ENCODE measurements at places on chromosomes 4 and X.

GRCh38 chr4:20043991-20044390 is 207.7 kb upstream of the SLIT2 start:
- DNase-seq, result no peak

GRCh38 chr4:16862697-16863096 is 35.7 kb downstream of the LDB2 start:
- no peak for DNase-seq

DNA sequence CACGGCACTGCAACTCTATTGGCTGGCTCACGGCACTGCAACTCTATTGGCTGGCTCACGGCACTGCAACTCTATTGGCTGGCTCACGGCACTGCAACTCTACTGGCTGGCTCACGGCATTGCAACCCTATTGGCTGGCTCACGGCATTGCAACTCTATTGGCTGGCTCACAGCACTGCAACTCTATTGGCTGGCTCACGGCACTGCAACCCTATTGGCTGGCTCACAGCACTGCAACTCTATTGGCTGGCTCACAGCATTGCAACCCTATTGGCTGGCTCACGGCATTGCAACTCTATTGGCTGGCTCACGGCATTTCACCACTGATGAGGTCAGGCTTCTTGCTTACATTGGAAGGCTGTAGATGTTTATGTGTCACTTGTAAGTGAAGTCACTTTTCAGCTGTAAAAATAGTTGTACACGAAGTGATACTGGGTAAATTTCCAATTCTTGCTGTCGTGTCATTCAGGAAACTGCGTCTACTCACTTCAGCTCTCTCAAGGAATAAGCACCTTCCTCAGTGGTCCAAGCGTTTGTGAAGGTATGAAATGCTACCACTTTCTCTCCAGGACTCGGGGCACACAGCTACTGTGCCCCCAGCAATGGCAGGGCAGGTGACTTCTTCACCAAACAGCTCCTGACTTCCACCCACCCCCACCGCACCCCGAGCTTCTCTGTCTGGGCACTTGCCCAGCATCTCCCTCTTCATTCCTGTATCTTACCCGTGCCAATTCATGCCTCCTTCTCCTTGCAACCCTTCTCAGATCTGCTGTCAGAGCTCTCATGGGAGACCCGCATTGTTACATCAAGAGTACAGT is 141.3 kb downstream of the AFAP1 start:
- DNase-seq, result no peak

- no peak for DNase-seq
These were observed 38.8 kb upstream of the MAD2L1 start for GRCh38 chr4:120105472-120105871.

- no peak for DNase-seq
These were observed 632 bp downstream of the CCSER1 start for GRCh38 chr4:90127706-90128345.
